ENCODE measurements at places on chromosomes 5 and 9.

DNA sequence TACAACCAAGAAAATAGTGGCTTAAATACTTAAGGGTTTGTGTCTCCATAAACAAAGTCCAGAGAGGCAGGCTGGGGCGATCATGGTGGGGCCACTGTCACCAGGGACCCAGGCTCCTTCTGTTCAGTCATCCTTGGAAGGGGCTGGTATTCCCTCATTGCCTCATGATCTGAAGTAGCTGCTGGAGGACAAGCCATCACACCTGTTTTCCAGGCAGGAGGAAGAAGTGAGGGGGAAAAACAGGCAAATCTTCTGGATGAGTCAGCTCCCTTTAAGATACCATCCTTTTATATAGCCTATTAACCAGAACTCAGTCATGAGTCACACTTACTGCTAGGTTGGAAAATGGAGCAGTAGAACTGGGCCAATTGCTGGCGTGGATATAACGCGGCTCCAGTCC, 92.3 kb downstream of the DAP start:
- DNase-seq = no peak

GRCh38 chr5:161598686-161599085, 52.2 kb upstream of the GABRB2 start:
- no peak for DNase-seq

- no peak for DNase-seq
These were observed 52.6 kb upstream of the ARAP3 start for GRCh38 chr5:141734501-141735229.

- DNase-seq = no peak
These were observed 23.6 kb upstream of the TNFAIP8 start for GRCh38 chr5:119332208-119332607.
